ENCODE measurements at places on chromosomes 7 and 10.

DNA sequence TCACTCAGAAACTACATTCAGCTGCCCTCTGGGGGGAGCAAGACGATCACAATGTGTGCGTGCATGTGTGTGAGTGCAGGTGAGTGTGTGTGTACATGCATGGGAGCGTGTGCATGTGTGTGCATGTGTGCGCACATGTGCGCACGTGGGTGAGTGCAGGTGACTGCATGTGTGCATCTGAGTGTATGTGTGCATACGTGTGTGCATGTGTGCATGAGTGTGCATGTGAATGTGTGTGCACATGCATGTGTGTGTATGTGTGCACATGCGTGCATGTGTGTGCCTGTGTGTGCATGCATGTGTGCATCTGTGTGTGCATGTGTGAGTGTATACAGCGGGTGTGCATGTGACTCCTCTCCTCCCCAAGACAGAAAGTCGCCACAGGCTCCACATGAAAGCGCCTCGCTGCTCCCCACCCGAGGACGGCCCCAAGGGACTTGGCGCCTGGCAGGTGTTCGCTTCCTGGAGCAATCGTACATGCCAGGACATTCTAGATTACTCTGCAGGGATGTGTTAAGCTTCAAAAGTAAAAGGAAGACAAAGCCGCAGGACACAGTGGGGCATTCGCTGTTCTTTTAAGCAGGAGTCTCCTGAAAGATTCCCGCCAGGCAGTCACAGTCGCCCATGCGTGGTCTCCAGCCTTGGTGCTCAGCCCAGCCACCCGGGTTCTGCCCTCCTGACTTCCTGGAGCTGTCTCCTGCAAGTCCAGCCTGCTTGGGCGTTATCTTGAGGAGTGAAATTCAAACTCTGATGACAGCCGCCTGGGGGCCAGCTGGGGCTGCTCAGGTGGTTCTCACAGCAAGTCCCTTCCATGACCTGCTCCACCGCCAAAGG lies 42.0 kb upstream of the ADGRA1 start:
- no peak overlapping the region for H3K4me3 ChIP-seq
- no peaks in the 10 kb centered on the region for H3K36me3 ChIP-seq
- no peak overlapping the region for H3K27ac ChIP-seq
- no peaks in the 10 kb centered on the region for H3K4me1 ChIP-seq

DNA sequence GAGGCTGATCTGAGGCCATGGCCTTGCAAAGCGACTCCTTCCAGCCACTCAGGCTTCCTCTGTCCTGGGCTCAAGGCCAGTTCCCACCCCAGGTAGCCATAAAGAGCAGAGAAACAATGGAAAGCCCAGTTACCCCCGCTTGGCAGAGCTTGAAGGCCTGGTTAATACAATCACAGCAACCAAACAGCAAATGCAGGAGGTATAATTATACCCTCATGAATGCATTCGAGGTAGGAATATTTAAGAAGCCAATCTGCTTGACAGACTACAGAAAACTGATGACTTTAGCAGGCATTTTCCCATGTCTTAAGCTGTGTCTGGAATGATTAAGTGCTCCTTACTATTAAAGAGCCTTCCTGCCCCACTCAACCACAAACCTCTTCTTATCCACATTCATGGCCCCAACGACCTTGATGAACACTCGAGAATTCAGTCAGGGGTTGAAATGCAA lies 114.1 kb upstream of the MACROH2A2 start:
- no peaks in the 10 kb centered on the region for H3K27me3 ChIP-seq
- no peaks in the 10 kb centered on the region for H3K4me1 ChIP-seq
- H3K27ac ChIP-seq, result no peak overlapping the region
- no peaks in the 10 kb centered on the region for H3K36me3 ChIP-seq

DNA sequence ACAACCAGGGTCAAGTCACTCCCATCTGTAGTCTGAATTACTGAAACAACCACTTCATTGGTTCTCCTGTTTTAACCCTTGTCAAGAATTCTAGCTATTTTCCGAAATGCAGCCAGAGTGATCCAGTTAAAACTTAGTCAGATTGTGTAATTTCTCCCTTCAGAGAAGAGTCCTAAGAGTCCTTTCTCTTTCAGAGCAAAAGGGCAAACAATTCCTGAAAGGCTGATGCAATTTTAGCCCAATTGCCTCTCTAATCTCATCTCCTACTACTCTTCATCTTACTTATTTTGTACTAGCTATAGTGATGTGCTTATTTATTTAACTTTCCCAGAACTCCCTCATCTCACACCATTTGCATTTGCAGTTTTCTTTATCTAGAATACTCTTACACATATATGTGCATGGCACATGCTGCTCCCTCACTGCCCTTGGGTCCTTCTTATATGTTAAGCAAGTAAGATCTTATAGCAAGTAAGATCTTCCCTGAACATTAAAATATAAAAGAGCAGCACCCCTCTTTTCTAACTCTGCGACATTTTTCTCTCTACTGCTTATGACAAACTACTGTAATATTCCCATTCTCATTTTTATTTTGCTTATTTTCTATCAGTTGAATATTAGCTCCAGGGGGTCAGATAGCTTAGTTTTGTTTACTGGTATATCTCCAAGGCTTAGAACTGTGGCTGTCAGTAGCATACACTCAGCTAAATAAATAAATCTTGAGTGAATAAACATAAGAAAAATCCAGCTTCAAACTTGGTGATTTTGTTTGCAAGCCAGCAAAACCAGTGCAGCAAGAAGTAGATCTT lies 44.6 kb downstream of the HGF start:
- no peaks in the 10 kb centered on the region for H3K36me3 ChIP-seq
- no peaks in the 10 kb centered on the region for H3K27me3 ChIP-seq
- H3K4me3 ChIP-seq, result no peak overlapping the region
- H3K27ac ChIP-seq, result no peak overlapping the region
- no peak for DNase-seq

- H3K27me3 ChIP-seq, result no peaks in the 10 kb centered on the region
- peaks cover 6% of the 10 kb centered on the region for H3K4me1 ChIP-seq
- peak overlapping the region; percentile 42 for H3K27ac ChIP-seq
- H3K4me3 ChIP-seq, result peak overlapping the region; percentile 89
- no peak for DNase-seq
Measured at GRCh38 chr10:63522277-63522687, 1.1 kb downstream of the REEP3 start.

GRCh38 chr10:79602953-79603352 lies 7.8 kb upstream of the SFTPA1 start:
- no peak overlapping the region for H3K4me3 ChIP-seq
- no peaks in the 10 kb centered on the region for H3K36me3 ChIP-seq
- DNase-seq, result no peak
- H3K4me1 ChIP-seq, result no peaks in the 10 kb centered on the region
- no peak overlapping the region for H3K27ac ChIP-seq

DNA sequence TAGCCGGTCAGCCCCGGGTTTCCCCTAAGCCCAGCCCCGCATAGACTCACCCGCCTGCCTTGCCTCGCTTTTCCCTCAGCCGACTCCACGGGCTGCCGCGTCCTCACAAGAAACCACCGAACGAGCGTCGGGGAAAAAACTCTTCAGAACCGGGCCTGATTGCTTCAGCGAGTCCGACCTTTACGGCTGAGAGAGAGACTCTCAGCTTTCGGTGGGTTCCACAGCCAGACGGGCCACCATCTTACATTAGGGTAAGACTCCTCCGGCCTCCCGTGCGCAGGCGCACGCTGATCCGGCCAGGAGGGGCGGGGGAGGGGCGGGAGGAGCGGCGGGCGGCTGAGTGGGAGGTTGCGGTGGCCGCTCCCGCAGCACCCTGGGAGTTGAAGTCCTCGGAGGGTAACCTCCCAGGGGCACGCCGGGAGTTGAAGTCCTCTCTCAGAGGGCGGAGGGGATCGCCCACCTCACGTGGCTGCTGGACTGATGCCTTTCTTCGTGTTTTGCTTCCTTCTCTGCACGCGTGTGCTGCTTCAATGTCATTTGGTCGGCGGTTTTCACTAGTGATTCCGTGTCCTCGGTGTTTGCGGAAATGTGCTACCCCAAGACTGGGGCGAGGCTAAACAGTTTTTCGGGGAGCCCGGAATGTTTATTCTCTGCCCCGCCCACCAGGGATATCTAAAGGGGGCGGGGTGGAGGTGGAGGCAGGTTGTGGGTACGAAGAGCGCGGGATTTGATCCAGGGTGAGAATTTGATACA lies at the start of gene CNOT4:
CNOT4 (minus strand) TSS at position 264 of the 753 bp plus-strand sequence. CDS start 71,771 bp downstream, outside the sequence.
- H3K27ac ChIP-seq, result peak within 1 kb of the TSS; percentile 92
- no peaks in the 10 kb centered on the region for H3K27me3 ChIP-seq
- H3K36me3 ChIP-seq, result no peaks in the 10 kb centered on the region
- peak; percentile 97 for DNase-seq
- peak within 1 kb of the TSS; percentile 89 for H3K4me3 ChIP-seq

DNA sequence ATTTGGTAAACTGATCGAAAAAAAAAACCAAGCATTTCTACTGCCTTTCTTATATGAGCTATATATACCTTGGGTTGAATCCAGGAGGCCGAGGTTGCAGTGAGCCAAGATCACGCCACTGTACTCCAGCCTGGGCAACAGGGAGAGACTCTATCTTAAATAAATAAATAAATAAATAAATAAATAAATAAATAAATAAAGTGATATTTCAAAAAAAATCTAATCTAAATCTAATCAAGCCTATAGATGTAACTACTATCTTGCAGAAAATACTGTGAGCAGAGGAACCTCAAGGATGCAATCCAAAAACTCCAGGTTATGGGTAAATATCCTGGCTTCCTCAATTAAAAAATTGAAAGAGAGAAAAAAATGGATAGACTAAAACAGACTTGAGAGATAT lies 71.2 kb upstream of the SLF2 start:
- H3K4me3 ChIP-seq, result no peak overlapping the region
- no peak overlapping the region for H3K27ac ChIP-seq

DNA sequence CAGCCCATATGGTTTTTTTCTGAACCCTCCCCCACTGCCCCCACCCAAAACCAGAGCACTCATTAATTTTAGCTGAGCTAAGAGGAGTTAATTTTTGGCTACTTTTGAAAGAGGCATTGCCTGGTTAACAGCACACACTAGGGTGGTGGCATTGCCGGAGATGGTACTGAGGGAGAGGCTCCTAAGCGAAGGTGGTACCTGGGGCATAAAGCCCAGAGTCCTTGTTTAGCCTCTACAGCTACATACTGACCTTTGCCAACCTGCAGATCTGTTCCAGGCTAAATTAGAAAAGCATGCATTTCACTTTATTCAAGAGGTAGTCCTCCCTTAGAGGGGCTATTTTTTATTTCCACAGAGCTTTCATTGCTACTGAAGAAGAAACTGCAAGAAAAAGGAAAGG lies 172.8 kb upstream of the AGK start:
- no peak overlapping the region for H3K4me3 ChIP-seq
- H3K4me1 ChIP-seq, result no peaks in the 10 kb centered on the region
- H3K27me3 ChIP-seq, result no peaks in the 10 kb centered on the region
- H3K36me3 ChIP-seq, result no peaks in the 10 kb centered on the region
- no peak for DNase-seq
- no peak overlapping the region for H3K27ac ChIP-seq

GRCh38 chr7:55192723-55193122 lies 172.4 kb upstream of the LANCL2 start:
- H3K27ac ChIP-seq, result no peak overlapping the region
- DNase-seq, result no peak
- no peak overlapping the region for H3K4me3 ChIP-seq
- H3K27me3 ChIP-seq, result no peaks in the 10 kb centered on the region

DNA sequence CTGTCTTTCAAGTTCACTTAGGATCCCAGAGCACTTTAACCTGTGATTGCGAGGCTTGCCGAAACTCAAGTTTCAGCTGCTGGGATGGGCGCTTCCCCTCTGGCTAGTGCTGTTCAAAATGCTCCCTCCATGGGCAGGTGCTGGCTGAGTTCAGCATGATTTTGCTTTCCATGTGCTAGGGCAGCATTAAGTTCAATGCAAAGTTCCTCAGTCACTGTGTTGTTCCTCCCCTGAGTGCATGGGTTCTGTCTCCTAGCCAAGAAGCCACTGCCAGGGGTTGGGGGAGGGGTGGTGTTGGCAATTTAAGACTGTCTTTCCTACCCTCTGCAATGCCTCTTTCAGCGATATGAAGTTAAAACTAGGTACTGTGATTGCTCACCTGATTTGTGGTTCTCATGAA lies 56.5 kb upstream of the HELLS start:
- H3K27ac ChIP-seq, result no peak overlapping the region
- no peaks in the 10 kb centered on the region for H3K4me1 ChIP-seq
- H3K27me3 ChIP-seq, result no peaks in the 10 kb centered on the region
- no peaks in the 10 kb centered on the region for H3K36me3 ChIP-seq

- H3K27ac ChIP-seq, result peak overlapping the region; percentile 77
- H3K4me1 ChIP-seq, result peaks cover 25% of the 10 kb centered on the region
- H3K27me3 ChIP-seq, result no peaks in the 10 kb centered on the region
- no peaks in the 10 kb centered on the region for H3K36me3 ChIP-seq
- DNase-seq, result peak; percentile 87
Measured at GRCh38 chr10:84179059-84179710, 5.6 kb downstream of the GPR15LG start.

DNA sequence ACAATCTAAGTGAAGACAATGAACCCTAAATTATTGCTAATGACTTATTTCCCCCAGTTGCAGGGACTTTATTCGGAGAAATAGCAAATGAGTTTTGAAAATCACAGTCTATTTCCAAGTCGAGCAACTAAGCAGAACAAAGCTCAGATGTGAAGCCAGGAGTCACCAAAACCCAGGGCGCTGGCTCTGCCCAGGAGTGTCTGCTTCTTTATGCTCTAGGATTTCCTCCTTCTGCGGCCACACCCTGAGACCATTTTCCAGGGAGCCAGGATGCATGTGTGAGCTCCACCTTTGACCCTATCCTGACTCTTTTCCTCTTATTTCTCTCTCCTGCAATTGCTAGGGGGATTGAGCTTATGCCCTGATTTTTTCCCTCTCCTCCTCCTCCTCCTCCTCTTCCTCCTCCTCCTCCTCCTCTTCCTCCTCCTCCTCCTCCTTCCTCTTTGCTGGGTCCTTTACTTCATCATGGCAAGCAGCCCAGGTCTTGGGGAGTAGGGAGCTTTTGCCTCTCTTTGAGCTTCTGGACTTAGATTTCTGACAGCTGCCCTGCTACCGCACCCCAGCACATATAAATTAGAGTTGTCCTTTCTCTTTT lies 234.4 kb downstream of the ARL4A start:
- no peak for DNase-seq
- H3K27me3 ChIP-seq, result no peaks in the 10 kb centered on the region
- no peak overlapping the region for H3K4me3 ChIP-seq
- no peak overlapping the region for H3K27ac ChIP-seq
- H3K4me1 ChIP-seq, result no peaks in the 10 kb centered on the region
- H3K36me3 ChIP-seq, result no peaks in the 10 kb centered on the region

- H3K4me3 ChIP-seq, result no peak overlapping the region
- H3K27me3 ChIP-seq, result no peaks in the 10 kb centered on the region
- no peak overlapping the region for H3K27ac ChIP-seq
- H3K4me1 ChIP-seq, result peaks cover 20% of the 10 kb centered on the region
Measured at GRCh38 chr7:47596502-47597202, 14.7 kb upstream of the TNS3 start.

GRCh38 chr10:28722065-28722803 lies 44.9 kb downstream of the BAMBI start:
- H3K27ac ChIP-seq, result no peak overlapping the region
- no peak for DNase-seq
- H3K4me3 ChIP-seq, result no peak overlapping the region
- H3K4me1 ChIP-seq, result no peaks in the 10 kb centered on the region
- peaks cover 21% of the 10 kb centered on the region for H3K27me3 ChIP-seq
